AG09309 (cell line): ENCODE measurements at places on chromosomes 13 and 19.

- DNase-seq: peak; percentile 35
Measured at GRCh38 chr19:12611361-12611699, 610 bp downstream of the ZNF791 start.

- no peak for DNase-seq
Measured at GRCh38 chr13:90696656-90697055, 650.8 kb upstream of the MIR17HG start.

DNA sequence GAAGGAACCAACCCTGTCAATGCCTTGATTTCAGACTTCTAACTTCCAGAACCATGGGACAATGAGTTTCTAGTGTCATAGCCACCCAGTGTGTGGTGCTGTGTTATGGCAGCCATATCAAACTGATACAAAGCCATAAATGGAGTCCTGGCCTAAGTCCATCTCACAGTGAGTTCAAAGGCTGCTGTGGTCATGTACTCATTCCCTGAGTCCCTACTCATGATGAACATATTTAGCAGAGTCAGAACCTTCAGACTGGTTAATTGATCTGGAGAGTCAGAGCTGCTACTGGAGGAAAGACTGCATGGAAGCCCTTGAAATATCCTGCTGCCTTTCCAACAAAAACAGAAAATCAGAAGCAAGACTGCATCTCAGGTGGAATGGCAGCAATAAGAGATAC lies 39.2 kb upstream of the CSNK1A1L start:
- DNase-seq: no peak

- DNase-seq: no peak
Measured at GRCh38 chr13:90800082-90800746, 547.3 kb upstream of the MIR17HG start.

DNA sequence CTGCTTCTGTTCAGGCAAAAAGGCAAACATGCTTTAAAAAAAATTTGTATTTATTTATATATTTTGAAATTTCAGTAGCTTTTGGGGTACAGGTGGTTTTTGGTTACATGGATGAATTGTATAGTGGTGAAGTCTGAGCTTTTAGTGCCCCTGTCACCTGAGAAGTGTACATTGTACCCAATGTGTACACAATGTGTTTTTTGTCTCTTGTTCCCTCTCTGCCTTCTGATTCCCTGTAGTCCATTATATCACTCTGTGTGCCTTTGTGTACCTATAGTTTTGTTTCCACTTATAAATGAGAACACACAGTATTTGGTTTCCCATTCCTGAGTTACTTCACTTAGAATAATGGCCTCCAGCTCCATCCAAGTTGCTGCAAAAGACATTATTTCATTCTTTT lies 77.4 kb downstream of the PDS5B start:
- no peak for DNase-seq

- DNase-seq: no peak
Measured at GRCh38 chr13:100751826-100752225, 77.2 kb upstream of the TMTC4 start.

- DNase-seq: no peak
Measured at GRCh38 chr19:45255611-45256157, 4.6 kb downstream of the MARK4 start.

DNA sequence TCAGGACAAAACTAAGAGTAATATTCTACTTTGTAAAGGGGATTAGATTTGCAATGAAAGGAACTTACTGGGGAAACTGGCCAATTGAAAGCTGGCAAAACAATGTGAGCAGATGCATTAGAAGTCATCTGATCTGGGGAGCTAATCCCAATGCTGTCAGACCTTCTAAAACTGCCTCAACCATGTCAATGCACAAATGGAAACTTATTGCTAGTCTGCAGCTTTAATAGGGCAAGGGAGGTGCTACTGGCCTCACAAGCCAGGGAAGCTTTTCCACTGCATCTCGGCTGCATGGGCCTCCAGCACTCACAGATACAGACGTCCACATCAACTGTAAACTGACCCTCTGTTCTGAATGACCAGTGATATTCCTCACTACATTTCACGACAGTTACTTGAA lies 154.2 kb downstream of the LHFPL6 start:
- no peak for DNase-seq

- DNase-seq: no peak
Measured at GRCh38 chr19:19385896-19386869, 19.3 kb upstream of the GATAD2A start.

DNA sequence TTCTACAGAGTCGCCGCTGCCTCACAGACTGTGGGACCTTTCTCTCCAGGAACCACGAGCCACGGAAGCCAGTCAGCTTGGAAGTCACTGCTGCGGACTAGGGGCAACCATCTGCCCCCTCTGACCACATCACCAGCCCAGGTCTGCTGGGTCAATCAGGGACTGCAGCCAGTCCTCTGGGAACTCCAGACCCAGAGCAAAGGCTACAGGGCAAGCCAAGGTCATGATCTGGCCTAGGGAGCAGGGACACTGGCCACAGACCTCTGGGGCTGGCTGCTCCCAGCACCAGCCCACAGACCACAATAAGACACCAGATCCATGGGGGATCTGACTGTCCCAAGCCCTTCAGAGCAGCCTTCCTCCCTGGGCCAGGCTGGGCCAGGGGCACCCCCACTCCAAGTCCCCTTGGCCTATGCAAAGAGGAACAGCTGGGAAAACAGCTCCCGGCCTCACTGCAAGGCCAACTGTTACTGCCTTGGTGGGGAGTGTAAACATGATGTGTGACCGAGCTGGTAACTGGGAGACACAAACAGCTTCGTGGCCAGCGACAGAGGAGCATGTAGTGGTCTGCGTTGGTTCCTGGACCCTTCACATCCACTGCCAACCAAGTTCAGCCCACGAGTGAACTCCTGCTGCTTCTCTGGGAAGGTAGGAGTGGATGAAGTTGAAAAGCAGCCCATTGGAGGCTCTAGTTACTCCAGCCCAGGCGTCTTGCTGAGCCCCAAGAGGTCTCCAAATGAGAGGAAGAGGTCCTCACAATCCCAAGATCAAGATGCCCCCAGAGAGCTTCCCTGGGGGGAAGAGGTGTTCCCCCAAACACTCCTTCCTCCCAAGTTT lies 1.5 kb downstream of the AKT2 start:
- no peak for DNase-seq

DNA sequence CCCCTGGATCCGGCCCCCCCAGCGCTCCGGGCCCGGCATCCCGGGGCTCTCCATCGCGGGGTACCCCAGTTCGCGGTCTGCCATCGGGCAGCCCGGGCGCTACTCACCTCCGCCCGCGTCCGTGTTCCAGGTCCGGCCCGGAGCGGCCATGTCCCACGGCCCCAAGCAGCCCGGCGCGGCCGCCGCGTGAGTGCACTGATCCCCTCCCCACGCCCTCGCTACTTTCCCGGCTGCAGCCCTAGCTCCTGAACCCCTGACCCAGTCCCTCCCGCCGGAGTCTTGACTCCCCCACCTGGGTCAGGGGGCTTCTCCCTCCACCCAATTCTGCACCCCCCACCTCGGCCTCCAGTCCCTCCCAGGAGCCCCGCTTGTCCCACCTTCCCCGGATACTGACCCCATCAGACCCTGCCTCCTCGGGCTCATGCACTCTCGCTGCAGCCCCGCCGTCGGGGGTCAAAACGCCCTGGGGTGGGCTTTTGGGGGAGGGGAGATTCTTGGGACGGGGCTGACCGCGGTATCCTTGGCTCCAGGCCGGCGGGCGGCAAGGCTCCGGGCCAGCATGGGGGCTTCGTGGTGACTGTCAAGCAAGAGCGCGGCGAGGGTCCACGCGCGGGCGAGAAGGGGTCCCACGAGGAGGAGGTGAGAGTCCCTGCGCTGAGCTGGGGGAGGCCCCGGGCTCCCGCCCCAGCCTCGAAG lies 566 bp downstream of the HMG20B start:
- DNase-seq: no peak

DNA sequence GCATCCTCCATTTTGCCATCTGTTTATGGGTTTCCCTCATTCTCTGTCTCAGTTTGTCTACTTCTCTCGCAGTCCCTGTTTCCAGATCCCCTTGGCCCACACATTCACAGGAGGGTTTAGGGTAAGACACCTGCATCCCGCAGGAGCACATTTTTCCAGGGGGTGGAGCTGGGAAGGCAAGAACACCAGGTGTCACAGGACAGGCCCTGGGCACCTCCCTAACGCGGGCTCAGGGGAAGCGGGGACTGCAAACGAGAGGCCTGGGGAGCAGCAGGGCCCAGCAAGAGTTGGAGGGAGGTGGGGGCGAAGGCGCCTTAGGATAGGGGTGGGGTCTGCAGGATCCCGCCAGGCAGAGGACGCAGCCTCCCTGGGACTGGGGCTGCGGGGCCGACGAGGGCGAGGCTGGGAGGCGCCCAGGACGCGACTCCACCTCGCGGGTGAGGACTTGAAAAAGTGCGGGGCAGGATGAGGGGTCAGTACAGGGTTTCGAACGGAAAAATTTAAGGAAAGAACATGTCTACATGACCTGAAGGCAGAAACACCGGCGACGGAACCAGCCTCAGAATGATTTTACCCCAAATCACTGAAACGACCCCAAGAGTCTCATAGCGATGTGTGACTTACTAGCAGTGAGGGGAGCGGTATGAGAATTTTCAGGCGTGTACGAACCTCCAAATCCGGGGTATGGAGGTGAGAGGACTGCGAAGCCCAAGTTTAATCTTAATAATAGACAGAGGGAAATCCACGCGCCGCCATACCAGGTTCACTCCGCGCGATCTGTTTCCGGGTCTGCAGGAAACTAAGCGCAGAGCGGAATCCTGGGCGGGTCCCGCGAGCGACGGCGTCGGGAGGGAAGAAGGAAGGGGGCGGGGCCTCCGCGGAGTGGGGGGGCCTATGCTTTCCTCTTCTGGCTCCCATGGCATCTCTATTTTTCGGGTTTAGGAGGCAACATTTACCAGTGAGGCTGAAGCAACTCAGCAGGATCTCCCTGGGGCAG lies 7.1 kb upstream of the ERVV-2 start:
- DNase-seq: peak; percentile 7

DNA sequence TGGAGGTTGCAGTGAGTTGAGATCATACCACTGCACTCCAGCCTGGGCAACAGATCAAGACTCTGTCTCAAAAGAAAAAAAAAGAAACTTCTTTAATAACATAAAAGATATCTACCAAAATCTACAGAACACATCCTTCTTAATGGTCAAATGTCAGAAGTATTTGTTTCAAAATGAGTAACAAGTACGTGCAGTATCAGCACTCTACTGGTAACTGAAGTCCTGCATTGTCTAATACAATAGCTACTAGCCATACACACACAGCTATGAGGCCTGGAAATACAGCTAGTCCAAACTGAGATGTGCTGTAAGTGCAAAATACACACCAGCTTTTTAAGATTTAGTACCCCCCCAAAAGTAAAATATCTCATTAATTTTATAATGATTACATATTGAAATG lies 88.1 kb downstream of the TSC22D1 start:
- DNase-seq: no peak

- no peak for DNase-seq
Measured at GRCh38 chr13:46119883-46120614, 15.2 kb upstream of the CPB2 start.

DNA sequence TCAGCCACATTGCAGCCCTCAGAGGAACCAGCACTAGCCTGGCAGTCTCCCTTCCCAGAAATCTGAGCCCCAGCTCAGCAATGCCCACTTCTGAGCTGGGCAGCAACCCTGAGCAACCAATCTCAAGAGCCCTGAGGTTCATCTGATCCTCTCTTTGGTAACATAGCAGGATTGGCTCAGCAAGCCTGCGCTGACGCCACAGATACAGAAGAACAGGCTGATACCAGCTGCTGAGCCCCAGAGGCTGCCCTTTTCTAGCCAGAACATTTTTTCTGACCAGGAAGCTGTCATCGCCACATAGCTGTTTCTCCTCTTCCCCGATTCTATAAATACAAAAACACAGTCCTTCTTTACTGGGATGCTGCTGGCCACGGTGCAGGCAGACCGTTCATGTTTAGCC lies 59.8 kb downstream of the TRPM4 start:
- no peak for DNase-seq

GRCh38 chr19:39223703-39224279 lies 19.7 kb upstream of the SYCN start:
- no peak for DNase-seq

DNA sequence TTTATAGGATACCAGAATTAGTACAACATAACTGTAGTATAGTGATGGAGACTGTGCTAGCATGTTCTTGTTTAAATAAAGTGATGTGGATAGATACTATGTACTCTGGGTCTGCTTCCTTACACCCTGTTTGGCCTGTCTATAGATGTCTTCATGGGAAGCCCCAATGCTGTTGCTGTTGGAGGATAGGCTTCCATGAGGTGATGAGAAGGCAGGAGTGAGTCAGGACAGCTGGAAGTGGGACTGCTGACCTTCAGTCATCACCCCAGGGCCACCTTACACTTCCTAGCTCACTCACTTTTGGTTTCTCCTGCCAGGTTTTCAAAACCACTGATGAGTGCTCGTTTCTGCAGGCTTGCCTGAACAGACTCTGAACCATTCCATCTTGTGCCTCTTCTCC lies 4.2 kb downstream of the KCTD4 start:
- DNase-seq: no peak

GRCh38 chr13:43293008-43293407 lies 269.6 kb downstream of the DNAJC15 start:
- DNase-seq: no peak

GRCh38 chr13:110819203-110820014 lies 95.5 kb downstream of the ANKRD10 start:
- peak; percentile 5 for DNase-seq

DNA sequence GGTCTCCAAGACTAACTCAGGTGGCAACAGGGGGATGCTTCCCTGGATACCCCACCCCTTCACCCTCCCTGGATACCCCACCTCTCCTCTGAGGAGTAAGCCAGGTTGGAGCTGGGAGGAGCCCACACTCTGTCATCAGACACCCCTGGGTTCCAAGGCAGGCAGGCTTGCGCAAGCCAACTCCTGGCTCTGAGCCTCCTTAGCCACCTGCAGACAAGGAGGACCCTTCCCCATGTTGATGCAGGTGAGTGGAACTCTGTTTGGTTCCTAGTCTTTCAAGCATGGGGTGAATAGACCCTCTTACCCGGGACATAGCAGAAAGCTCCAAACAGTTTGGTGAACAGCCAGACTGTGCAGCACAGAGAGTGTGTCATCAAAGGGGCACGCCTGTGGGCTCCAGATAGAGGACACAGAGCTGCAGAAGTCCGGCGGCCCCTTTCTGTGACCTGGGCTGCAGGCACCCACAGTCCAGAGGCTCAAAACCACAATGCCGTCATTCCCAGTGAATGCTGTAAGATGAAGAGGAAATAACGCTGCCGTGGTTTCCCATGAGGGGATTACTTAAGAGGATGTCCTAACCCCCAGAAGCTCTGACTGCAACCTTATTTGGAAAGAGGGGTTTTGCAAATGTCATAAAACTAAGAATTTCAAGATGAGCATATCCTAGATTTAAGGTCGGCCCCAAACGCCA lies 12.1 kb upstream of the HAS1 start:
- peak; percentile 82 for DNase-seq

- DNase-seq: no peak
Measured at GRCh38 chr13:67221630-67222226, 8.4 kb downstream of the PCDH9 start.

- no peak for DNase-seq
Measured at GRCh38 chr13:105961438-105961837, 574.0 kb downstream of the EFNB2 start.

DNA sequence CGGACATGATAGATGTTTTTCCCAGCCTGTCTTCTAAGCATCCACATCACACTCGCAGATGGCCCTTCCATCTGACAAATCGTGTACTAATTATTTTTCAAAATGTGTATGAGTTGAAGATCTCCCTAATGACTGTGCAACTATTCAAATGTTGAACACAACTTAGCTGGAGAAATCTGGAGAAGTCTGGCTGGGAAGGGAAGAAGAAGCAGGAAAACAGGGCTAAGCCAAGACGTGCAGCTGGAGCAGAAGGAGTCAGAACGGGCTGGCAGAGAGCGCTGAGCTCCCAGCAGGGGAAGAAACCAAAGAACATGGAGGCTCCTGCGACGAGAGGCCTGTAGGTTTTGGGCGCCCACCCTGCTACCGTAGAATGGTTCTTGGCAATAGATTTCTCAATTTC lies 13.2 kb upstream of the LATS2 start:
- DNase-seq: no peak
